ENCODE measurements at places on chromosomes 6 and 20.

- no peak for DNase-seq
These were observed 543.8 kb upstream of the JAG1 start for GRCh38 chr20:11217326-11218172.

- no peak for DNase-seq
These were observed 127.7 kb upstream of the GJE1 start for GRCh38 chr6:142005021-142005420.

- no peak for DNase-seq
These were observed 50.1 kb upstream of the BACH2 start for GRCh38 chr6:90346729-90347128.

GRCh38 chr6:151014404-151015100, 149.1 kb downstream of the MTHFD1L start:
- peak; percentile 82 for DNase-seq

DNA sequence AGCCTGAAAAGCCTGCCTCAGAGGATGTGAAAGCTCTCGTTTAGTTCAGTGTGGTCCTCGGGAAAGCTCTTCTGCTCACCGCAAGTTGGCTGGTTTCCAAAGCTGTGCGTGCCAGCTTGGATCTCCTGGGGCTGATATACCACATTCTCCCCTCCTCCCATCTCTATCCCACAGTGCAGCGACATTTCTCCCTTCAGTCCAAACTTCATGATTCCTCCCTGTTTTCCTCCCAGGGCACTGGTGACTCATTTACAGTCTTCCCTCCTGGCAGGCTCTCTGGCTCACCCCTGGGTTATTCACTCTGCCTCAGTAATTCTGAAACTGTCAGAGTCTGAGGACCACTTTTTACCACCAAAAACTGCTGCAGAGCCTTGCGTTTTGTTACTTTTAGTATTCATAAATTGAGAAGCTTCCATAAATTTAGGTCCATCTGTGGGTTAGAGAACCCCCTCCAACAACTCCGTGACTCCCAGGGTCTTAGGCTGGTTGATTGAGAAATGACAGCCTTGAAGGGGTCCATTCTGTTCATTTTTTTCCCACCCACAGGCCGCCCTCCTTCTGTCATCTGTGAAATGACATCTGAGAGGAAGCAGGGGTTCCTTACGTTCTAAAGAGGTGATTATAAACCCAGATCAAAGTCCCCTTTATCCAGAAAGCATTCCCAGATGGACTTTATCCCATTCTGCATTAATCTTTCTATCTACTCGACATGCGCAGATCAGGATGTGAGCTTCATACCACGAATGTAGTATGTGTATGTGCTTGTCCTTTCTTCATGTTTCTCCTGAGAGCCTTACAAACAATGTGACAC, 6.1 kb downstream of the TRIM10 start:
- no peak for DNase-seq

GRCh38 chr6:119170447-119171087, 92.1 kb upstream of the FAM184A start:
- no peak for DNase-seq

- no peak for DNase-seq
These were observed 14.9 kb downstream of the ADTRP start for GRCh38 chr6:11763460-11764249.

- DNase-seq = no peak
These were observed 141.1 kb downstream of the SYNDIG1 start for GRCh38 chr20:24610341-24611115.

DNA sequence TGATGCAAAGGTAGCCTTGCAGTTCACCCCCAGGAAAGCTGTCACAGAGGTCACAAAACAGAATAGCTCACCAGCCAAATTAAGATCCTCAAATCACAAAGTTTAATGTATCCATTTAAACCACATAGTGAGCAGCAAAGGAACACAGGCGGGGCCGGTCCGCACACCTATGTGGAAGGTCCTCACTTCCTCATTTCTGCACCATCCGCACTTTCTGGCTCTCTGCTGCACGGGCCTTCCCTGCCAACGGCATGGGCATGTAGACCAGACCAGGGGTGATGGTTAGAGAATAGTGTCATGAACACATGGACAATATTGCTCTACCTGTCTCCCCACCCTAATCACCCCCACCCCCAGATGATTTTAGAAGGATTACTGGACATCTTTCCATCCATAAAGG, 12.1 kb upstream of the TBXT start:
- no peak for DNase-seq

DNA sequence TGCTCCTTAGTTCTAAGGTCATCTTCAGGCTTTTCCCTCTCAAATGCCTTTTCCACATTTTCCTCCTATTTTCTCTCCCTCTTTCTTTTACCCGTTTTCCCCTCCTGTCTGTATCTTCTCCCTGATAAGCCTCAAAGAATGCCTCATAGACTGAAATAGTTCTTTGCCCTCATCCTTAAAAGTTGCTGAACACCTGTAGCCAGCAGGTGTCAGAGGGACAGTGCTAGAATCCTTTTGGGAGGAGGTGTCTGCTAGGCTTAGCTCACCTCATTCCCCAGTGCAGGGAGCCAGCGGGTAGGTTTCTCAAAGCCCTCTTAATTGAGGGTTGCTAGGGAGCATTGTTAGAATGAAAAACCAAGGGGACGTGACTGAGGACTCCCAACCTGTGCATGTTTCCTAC, 204.0 kb downstream of the TSHZ2 start:
- DNase-seq = no peak

GRCh38 chr6:20173833-20174792, 38.2 kb downstream of the MBOAT1 start:
- no peak for DNase-seq

GRCh38 chr20:39800548-39800947, 838.4 kb downstream of the DHX35 start:
- DNase-seq = no peak

GRCh38 chr20:63189846-63190559, 25.9 kb downstream of the YTHDF1 start:
- DNase-seq = no peak
